ENCODE measurements at places on chromosomes 6 and 20.

GRCh38 chr20:50320901-50321796 lies 130.5 kb downstream of the CEBPB start:
- DNase-seq = no peak

- DNase-seq = no peak
Measured at GRCh38 chr6:68343901-68344300, 291.2 kb upstream of the ADGRB3 start.

DNA sequence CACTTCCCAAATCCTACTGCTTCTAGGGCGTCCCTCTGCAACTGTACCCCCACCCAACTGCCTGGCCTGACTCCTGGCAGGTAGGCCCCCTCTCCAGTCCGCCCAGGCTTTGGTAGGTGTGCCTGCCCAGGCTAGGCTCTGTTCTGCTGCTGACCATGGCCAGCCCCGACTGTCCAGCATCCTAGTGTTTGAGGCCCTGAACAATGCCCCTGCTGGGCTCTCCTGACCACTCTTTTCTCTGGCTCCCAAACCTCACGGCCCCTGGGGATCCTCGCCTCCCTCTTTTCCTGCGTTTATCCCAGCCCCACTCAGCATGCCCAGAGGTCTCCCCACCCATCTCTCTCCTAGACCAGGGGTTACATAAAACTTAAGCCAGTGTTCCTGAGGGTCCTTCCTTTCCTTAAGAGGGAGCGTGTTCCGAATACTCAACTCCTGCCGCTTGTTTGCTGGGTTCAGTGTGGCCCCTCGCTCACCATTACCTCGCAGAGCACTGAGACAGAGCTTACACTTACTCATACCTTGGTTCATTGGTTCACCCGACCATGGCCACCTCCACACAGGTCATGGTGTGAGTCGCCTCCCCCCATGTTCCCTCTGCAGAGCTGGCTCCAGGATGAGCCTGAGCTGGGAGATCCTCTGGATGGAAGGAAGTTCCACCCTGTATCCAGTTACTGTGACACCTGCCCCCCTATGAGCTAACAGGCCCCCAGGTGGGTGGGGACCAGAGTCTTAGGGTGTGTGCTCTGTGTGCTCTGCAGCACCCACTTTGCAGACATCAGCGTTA lies 21.0 kb upstream of the MYT1 start:
- DNase-seq = no peak

- DNase-seq = no peak
Measured at GRCh38 chr20:4444404-4444803, 277.3 kb upstream of the PRND start.

GRCh38 chr6:16204653-16205376 lies 33.6 kb upstream of the GMPR start:
- no peak for DNase-seq

GRCh38 chr20:35887393-35888064 lies 66.8 kb downstream of the SCAND1 start:
- no peak for DNase-seq

GRCh38 chr6:154592199-154592860 lies 81.8 kb upstream of the CNKSR3 start:
- DNase-seq = no peak

- no peak for DNase-seq
Measured at GRCh38 chr6:106525107-106525881, 104.0 kb downstream of the RTN4IP1 start.

GRCh38 chr6:138204792-138205384 lies 13.4 kb downstream of the PBOV1 start:
- DNase-seq = no peak

DNA sequence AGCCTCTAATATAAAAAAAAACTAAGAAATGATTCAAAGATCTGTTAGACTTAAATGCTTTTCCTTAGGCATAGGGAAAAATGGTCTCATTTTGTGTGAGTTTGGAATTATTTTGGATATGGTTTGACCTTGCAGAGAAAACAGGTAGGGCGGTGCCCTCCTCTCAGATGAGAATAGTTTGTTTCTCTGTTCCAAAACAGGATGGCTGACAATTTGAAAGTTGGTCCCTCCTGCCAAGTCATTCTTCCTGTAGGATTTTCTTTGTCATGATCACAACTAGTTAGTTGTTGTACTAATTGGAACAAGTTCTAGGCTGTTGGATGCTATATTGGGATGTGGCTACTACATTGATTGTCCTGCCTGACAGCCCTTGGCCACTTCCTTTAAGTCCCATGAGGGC lies 108.6 kb downstream of the BCKDHB start:
- DNase-seq = no peak
